Stimulated activated CD4-positive, alpha-beta T cell treated with anti-CD3 and anti-CD28 coated beads, Interleukin-1b, Interleukin-23, amount 100 ng/mL, for 4 hours (primary cell): ENCODE measurements at places on chromosomes 7 and 10.

- no peak for DNase-seq
Measured at GRCh38 chr7:98241674-98242241, 10.3 kb downstream of the TECPR1 start.

DNA sequence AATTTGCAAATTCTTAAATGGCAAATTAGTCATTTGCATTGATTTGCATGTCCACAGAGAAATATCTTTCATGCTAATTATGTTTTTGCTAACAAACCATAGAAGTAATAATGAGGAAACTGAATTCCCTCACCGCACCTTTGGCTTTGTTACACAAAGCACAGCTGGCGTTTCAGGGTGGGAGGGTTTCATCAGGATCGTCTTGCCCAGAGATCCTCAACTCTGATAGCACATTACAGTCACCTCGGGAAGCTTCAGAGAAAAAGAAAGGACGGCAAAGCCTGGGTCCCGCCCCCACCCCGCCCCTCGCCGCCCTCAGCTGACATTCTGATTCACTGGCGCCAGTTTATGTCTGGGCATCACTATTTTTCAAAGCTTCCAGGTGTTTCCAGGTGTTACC is 119.4 kb downstream of the PTPRN2 start:
- no peak for DNase-seq

GRCh38 chr7:151757274-151757673 is 119.6 kb downstream of the PRKAG2 start:
- DNase-seq: no peak

DNA sequence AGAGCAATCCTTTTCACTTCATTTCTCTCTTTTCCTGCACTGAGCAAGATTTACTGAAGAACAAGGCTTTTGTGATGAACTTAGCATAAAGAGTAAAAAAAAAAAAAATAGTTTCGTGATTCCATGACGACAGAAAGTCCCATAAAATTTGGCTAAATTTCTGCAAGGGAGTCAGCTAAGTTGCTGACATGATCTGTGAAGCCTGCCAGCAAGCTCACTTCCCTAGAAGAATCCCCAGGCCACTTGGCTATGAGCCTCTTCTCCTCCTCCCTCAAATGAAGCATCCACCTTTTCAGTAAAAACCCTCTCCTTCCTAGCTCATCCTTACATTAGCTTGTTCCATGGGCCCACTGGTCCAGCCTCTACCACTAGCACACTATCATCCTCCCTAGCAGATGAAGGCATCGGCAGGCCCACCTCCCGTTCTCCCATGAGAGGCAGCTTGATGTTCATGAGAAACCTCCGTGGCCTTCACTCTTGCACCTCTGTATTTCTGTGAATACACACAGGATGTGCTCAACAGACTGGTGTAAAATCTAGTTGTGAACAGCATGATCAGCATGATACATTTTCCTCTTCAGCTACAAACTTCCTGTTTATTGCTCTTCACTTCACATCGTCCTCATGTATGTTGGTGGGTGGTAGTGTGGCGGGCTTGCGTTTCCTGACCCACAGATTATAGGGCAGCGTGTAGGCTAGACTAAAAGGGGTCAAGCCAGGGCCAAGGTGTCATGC is 30.9 kb downstream of the GIMAP8 start:
- no peak for DNase-seq

- no peak for DNase-seq
Measured at GRCh38 chr10:74738985-74739567, 87.3 kb upstream of the KAT6B start.

- DNase-seq: no peak
Measured at GRCh38 chr7:82404094-82404493, 39.5 kb downstream of the CACNA2D1 start.

DNA sequence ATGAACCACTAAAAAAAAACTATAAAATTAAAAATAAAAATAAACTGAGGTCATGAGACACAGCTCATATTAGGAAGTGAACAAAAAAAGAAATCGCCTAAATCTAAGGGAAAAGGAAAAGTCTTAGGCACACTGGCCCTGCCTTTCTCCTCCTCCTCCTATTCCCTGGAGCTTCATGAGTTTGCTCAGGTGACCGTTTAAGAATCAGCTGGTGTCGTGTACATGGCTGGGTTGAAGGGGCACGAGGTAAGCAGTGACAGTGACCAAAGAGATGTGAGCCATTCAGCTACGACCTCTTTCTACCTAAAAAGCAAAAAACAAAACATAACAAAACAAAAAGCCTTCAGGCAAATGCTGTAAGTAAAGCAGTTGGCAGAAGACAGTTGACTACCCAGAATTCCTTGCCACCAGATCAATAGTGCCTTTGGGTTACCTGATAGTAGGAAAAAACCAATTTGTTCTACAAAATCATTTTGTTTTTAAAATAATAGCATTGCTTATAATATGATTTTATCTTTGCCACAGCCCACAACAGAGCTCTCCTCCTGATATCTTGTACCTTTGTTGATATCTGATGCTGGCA is 135.4 kb downstream of the DOCK4 start:
- no peak for DNase-seq

DNA sequence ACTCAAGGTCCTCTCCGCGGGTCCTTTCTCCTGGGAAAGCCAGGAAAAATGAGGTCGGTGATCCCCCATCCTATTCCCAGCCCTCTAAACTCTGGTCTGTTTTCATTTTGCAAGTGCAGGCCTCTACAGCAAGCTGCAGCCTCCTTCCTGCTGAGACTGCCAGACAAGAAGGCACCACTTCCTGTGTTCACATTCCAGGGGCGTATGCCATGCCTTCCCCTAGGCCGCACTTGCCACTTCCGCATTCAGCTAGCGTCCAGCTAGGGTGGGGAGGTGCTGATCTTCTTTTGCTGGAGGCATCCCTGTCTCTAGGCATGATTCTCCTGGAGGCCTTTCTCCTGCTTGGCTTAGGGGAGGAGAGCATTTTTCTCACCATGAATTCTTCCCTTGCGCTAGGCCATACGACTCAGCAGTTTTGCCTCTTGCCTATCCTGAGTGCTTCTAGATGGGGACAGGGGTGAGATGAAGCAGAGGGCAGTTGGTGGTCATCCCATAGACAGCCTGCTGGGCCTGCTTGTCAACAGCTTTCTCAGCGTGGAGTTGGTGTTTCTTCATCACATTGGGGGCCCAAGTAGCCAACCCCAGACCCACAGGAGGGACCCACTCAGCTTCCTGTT is 328.9 kb downstream of the RPS24 start:
- no peak for DNase-seq
